ENCODE measurements at places on chromosomes 2 and 18. TPM values are rescaled to one million over a fixed set of nuclear protein-coding genes. Genes with fewer than 3 reads are reported as not detected.

The CERS6 gene
- 17.6 TPM for total RNA-seq

The ATP6V1C2 gene
- total RNA-seq, result 10.2 TPM

DNA sequence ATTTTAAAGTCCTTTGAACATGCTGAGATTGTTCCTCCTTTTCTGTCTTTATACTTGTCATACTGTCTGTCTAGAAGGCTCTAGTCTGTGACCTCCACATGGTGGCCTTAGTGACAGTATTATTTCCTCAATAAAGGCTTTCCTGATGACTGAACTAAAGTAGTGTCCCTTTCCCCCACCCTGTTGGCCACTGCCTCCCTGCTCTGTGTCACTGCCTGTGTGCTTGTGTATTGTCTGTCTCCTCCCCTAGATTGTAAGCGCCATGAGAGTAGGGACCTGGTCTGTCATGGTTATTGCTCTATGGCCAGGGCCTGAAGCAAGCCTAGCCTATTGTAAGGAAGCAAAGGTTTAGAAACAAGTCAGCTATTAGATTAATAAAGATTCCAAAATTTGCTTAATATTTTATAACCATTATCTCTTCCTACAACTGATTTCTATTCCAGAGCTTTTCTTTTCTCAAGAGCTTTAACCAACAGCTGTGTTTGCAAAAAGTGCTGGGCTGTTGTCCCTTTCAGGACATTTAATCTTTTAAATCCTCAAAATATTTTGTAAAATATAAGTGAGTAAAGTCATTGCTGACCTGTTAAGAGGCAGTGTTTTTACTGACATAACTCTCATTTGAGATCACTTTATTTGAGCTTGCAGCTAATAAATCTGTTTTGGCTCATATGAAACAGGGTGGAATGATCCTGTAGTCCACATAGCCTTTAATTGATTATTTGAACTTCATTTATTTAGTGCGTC lies 35.5 kb downstream of the DIS3L2 start:
- DNase-seq, result no peak

- no peak for DNase-seq
These were observed 91.9 kb upstream of the LDAH start for GRCh38 chr2:20914771-20915170.

DNA sequence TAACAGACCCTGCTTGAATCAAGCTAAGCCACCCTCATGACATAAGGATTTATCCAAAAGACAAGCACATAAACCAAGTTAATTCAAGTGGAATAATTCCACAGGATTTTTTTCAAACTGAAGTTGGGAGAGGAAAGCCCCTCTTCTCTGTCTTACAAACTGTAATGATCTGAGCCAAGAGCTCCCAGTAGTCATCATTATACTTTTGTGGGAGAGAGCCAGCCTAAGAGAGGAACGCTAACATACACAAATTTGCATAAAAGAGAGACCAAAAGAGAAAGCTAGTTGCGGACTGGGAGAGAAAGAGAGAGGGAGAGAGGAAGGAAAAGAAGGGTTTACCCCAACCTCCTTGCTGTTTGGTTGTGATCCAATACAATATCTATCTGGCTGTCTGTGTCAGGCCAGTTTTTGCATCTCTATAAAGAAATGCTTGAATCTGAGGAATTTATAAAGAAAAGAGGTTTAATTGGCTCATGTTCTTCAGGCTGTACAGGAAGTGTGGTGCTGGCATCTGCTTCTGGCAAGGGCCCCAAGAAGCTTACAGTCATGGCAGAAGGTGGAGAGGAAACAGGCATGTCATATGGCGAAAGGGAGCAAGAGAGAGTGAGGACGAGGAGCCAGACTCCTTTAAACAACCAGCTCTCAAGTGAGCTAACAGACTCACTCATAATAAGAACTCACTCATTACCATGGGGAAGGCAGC lies 20.8 kb upstream of the PUM2 start:
- DNase-seq, result no peak

All from esophagus squamous epithelium (tissue), 5 donors.